ENCODE measurements at places on chromosomes 7 and 10.

DNA sequence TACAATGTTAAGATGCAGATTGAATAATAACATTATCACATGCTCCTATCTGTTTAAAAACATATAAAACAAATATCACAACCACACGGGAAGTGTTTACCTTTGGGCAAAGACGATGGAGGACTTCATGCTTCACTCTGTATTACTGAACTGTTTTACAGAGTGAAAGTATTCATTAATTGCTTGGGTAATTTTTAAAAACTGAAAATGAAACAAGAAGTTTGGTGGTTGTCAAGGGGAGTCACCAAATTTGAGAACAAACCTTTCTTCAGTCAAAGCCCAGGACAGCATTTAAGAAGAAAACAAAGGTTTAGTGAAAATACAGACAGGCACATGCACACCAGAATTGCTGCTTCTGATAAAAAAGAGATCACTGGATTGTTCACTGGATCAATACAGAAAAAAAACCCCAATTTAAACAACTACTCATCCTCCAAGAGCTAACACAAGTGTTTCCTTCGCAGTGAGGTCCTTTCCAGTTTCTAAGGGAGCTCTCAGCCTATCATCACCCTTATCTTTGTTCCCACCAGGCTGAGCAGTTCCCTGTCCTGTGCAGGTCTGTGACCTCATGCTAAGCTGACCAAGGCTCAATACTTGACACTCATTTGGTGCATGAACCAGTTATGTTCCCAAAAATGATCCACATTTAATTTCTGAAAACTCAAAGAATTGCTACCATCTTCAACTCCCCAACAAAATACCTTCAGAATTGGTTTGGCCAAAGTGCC is 8.8 kb downstream of the PARP12 start:
- no peak for ATAC-seq

GRCh38 chr10:78267598-78267997 is 233.9 kb downstream of the RPS24 start:
- ATAC-seq = no peak

GRCh38 chr10:117568334-117568733 is 25.8 kb downstream of the EMX2 start:
- no peak for ATAC-seq

DNA sequence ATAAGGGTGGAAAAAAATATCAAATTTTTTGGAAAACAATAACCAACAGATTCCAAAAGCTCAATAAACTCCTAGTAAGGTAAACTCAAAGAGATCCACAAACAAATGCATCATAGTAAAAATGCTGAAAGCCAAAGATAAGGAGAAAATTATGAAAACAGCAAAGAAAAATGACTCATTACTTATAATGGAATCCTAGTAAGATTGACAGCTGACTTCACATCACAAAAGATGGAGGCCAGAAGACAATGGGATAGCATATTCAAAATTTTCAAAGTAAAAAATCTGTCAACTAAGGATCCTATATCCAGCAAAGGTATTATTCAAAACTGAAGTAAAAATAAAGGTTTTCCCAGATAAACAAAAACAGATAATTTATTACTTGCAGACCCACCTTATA is 183.4 kb upstream of the VIPR2 start:
- no peak for ATAC-seq

DNA sequence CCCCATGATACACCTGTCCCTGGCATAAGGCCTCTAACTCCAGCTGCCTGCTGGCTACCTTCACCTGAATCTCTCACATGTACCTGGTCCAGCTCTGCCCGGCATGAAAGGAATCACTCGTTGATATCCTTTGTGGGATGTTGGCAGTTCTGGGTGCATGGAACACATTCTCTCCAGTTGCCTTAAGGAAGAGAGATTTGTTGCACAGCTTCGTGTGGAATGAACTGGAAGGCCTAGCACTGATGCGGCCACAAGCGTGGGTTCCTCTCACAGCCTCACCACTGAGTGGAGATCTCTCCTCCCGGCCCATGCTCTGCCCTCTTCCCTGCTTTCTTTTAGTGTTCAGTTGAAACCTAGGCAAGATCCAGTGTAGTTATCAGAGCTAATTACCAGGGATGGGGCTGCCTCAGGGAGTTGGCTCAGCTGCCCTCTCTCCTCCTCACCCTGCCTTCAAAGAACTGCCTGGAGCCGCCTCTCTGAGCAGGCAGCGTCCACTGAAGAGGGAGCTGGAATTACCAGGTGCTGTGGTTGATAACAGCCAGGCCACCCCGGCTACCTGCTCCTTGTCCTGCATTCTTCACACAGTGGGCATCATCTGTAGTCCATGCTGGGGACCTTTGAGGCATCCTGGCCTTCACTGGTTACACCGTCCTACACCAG is 194.3 kb downstream of the CCDC3 start:
- peak; percentile 11 for ATAC-seq

- no peak for ATAC-seq
Measured at GRCh38 chr10:78449554-78449953, 415.9 kb downstream of the RPS24 start.

GRCh38 chr7:118288098-118288497 is 63.6 kb downstream of the ANKRD7 start:
- ATAC-seq = no peak

DNA sequence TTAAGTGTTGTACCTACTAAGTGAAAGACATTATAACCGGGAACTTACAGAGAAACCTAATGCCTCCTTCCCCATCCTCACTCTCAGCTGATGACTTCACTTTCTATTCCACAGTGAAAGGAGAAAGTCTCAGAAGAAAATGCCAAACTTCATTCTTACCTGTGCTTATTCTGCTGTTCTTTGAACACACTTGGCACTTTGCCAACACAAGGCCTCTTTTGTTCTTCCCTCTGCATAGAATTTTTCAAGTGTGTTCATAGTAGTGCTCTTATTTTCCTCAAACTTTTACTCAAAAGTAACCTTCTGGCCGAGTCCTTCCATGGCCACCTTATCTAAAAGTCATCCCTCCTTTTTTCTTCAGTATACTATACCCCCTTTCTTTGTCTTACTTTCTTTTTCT is 59.4 kb upstream of the ETV1 start:
- no peak for ATAC-seq

- peak; percentile 93 for ATAC-seq
Measured at GRCh38 chr10:131885391-131886165, 15.2 kb upstream of the PPP2R2D start.

DNA sequence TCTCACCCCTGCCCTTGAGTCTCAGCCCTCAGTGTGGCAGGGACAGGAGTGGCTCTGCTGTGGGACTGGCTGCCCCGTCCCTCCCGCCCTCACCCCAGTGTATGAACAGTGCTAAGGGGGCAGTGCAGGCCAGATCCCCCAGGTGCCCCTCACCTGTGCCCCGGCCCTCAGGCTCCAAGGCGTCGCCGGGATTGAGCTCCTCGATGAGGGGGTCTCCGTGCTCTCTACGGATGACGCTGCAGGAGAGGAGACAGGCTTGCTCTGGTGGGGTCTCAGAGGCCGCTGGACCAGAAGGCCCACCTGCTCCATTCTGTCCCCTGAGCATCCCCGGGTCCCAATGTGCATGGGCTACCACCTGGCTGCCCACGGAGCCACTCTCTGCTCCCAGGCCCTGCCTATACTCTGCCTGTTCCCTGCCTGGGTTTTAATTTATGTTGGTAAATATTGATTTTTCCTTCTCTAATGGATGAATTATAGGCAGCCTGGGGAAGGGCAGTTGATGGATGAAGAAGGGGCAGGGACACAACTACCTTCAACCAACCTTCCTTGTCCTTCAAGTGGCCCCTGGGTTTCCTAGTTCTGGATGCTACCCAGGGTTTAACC is 47.2 kb downstream of the GOLGA7B start:
- ATAC-seq = no peak

DNA sequence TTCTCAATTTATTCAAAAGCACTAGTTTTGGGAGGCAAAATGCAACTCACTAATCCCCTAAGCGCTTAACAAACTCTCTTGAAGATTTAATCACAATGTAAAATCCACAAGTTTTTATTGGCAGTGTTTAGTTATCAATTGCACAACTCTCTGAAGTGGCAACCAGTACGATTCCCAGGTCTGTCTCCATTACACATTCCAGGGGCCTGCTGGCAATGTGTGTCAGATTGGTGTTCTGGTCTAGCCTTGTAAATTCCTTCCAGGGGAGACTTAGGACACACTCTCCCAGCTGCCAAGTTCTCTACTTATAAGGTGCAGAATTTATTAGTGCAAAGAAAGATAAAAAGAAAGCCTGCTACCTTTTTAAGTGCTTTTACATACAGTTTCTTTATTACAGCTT is 164.7 kb upstream of the HPS1 start:
- ATAC-seq = no peak

DNA sequence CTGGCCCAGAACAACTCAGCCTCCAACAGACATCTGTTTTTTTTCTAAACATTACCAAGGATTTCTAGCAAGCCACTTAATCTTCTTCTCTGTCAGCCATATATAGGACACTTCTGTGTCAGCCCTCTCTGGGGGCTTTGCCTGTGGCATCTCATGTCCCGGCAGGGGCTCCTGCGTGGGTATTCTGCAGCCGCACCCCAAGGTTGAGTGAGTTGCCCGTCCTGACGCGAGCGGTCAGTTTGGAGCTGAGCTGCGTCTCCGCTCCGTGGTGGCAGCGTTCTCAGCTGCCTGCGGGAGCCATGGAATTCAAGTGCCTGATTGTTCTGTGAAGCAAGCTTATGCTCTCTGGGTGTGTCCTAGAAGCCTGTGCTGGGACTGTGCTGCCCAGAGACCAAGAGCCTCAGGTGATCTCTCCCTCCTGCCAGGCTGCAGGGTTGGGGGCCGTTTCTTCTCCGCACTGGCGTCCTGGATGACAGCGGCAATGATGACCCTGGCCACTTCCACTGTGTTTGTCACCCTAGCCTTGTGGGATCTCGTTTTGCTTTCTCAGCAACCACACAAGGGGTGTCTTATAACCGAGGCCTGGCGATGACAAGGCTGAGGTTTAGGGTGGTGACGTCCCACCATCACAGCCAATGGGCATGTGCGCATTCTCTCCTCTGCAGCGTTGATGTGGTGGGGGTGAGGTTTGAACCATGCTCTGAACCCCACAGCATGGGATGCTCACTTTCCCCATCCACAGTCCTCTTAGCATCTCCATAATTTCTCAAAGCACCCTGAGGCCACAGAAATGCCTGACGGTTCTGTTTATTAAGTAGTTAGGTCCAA is 612.6 kb upstream of the FOXK1 start:
- no peak for ATAC-seq

- ATAC-seq = no peak
Measured at GRCh38 chr10:61197057-61197456, 253.1 kb upstream of the RHOBTB1 start.

DNA sequence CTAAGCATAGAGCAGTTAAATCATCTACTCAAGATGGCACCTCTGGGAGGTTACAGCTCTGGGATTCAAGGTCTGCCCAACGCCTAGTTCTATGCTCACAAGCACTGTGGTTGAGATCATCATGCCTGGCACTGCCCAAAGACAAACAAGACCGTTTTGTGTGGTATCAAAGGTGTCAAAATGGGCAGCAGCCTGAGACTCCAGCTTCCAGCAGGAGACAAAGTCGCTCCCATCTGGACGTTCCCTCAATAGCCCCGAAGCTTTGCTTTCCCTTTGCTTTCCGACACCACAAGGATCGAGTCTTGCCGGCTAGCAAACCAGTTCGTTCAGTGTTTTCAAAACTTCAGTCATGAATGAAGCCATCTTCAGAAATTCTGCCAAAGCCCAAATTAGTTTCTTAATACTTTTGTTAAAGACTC is 5.1 kb downstream of the HABP2 start:
- ATAC-seq = peak; percentile 72

- ATAC-seq = no peak
Measured at GRCh38 chr10:66564287-66564686, 361.5 kb upstream of the LRRTM3 start.

GRCh38 chr10:129521161-129522025 is 54.4 kb downstream of the MGMT start:
- ATAC-seq = no peak

DNA sequence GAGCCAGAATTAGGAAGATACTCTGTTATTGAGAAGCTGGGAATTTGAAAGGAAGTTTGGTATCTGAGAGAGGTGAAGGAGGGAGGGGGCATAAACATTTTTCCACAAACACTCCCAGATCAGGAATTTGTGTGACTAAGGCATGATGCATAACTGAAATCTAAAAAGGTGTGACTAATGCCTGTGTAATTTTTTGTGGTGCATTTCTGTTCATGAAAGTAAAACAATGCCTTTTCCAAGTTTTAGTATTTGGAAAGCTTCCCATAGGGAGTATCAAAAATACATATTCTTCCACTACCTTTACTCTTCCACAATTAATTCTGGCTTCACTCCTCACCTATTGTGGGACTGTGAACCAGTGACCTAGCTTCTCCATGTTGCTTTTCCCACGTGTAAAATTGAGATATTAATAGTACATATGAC is 56.4 kb upstream of the CAV2 start:
- peak; percentile 88 for ATAC-seq

DNA sequence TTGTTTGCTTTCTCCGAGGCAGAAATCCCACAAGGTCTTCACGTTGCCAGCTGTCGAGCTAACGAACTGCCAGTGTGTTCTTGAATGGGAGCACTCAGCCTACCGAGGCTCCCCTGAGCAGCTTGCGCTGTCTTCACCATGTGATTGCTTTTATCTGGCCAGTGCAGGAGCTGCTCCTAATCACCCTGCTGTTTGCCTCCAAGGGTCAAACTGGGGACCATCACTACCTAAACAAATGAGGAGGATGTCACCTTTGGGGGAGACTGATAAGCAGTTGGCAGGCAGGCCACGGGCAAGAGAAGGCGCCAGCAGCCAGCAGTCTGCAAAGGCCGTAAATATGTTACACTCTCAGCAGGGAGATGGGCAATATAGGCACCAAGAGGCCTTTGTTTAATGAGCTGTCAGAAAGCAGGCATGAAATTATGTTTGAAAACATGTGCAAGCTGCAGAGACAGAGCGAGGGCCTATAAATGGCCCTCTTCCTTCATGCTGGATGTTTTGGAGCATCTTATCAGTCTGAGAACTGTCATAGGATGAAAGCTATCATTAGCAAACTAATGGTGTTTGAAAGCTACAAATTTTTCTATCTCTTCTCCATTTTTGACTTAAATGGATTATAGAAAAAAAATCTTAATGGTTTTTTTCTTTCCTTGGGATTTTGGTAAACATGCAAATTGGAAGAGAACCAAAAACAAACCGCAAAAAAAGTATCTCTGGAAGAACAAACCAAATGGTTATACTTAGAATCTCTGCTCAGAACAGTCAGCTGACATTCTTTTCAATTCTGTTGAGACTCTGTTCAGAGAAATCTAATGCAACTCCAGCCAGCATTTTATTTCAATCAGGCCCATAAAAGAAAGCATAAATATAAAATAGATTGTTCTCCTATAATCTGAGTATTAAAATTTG is 267.3 kb upstream of the NPVF start:
- ATAC-seq = no peak

DNA sequence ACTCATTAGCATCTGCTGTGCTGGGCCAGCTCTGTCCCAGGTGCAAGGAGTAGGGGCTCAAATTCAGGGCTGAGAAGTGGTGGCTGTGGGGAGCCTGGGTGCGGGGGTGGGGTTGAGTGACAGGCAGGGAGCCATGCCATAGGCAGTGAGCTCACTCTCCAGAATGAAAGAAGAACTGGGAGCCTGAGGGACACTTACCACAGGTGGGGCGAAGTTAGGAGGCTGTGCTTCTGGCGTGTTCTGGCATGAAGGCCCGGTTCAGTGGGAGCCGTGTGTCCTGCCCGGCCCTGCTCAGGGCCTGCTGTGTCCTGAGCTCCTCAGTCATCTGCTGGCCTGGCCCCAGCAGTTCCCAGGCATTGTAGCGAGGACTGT is 62.5 kb downstream of the MKI67 start:
- peak; percentile 93 for ATAC-seq

- ATAC-seq = no peak
Measured at GRCh38 chr7:56048245-56048644, 3.0 kb downstream of the PSPH start.

Measured in esophagus mucosa (tissue), 1 donor.